ENCODE measurements at places on chromosomes 11 and 22. TPM values are rescaled to one million over a fixed set of nuclear protein-coding genes. Genes with fewer than 3 reads are reported as not detected.

GRCh38 chr22:29937940-29938693 is 55.1 kb downstream of the MTMR3 start:
- DNase-seq, result no peak

DNA sequence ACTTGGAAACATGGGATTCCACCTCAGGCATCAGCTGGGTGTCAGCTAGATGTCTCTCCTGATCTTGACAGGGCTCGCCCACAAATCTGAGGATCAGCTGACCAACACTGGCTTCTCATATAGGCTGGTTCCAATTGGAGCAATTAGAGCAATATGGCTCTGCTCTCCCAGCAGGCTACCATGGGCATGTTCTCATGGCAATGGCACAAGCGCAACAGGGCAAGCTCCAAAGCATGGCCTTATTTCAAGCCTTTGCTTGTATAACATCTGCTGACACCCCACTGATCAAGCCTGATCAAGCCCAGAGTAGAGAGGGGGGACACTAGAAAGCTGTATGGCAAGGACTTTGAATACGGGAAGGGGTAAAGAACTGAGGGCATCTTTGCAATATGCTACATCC is 40.7 kb upstream of the SPATA19 start:
- no peak for DNase-seq

DNA sequence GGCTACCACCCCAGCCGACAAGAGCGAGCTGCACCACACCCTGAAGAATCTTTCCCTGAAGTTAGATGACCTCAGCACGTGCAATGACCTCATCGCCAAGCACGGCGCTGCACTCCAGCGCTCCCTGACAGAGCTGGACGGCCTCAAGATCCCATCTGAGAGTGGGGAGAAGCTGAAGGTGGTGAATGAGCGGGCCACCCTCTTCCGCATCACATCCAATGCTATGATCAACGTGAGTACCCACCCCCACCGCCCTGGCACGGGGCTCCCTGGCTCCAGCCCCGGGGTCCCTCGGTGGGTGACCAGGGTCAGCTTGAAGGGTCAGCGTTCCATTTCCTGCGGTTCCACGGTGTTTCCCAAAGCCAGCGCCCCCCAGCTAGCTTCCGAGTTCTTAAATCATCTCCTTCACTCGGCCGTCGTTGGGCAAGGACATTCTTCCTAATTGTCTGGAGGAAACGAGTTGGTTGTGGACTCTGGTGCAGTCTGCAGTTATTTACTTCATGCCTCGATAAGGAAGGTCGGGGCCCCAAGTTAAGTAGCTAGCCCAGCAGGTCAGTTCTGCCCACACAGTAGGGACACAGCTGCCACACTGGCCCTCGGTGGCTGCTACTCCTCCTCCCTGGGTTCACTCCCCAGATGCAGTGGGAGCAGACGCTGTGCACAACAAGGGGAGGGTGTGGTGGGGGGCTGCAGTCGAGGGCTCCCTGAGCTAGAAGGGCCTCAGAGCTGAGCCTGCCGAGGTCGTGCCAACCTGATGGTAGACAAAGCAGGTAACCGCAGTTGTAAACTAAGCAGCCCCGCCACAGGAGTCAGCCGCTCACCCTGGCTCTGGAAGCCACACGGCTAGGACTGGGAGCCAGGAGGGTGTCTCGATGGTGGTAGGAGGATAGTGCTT is 97.9 kb downstream of the MORC2 start:
- DNase-seq, result no peak

GRCh38 chr11:129894278-129895125 is 876 bp downstream of the NFRKB start:
- DNase-seq, result peak; percentile 28

- no peak for DNase-seq
Measured at GRCh38 chr22:39994041-39994565, 651 bp upstream of the FAM83F start.

GRCh38 chr11:99199341-99199740 is 178.6 kb downstream of the CNTN5 start:
- peak; percentile 46 for DNase-seq

DNA sequence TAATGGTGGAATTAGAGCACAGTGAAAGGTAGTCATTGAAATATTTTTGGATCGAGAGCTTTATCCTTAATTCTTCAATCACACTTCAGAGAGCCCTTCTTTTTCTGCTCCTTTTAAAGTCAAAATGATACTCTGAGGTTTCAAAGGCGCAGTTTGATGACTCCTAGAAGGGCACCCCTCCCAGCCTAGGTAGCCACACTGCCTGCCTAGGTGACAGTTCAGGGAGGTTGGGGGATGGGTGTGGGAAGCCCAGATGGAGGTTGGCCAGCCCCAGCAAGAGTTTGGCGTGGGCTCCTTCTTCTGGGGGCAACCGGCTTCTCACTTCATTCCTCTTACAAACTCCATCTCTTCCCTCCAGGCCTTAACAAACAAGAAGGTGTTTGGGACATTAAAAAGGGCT is 28.6 kb upstream of the PHF21A start:
- no peak for DNase-seq

- DNase-seq, result peak; percentile 58
Measured at GRCh38 chr22:46007003-46007847, 30.3 kb upstream of the WNT7B start.

DNA sequence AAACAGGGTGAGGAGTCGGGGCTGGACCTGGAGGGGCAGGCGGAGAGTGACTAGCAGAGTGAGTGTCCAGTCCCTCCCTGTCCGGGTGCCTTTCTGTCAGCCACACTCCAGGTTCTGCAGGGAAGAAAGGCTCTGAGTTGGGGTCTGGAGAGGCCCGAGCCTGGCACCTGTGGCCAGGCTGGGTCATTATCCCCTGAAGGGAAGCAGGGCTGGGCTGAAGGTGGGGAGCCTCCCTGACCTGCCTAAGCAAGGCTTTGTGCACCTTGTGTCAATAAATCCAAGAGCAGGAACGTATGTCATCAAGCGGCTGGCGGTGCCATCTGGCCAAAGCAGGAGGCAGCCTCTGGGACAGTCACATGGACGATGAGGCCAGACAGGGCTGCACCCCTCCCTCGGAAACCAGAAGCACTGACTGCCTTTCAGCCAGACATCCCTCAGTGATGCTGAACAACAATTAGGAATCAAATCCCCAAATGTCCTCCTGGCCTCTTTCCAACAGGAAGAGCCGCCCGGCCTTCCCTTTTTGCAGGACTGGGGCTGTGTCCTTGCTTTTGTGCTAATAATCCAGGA is 73.9 kb upstream of the FGF3 start:
- peak; percentile 31 for DNase-seq

CHRDL2 gene
- total RNA-seq, result 1.8 TPM

SLC22A12 gene
- total RNA-seq, result not detected

TCN1 gene
- 40.5 TPM for total RNA-seq

APIP gene
- 30.5 TPM for total RNA-seq

HEPN1 gene
- not detected for total RNA-seq

BAIAP2L2 gene
- not detected for total RNA-seq

Measured in tongue (tissue), 3 donors.